NCI-H187 (cell line): ENCODE measurements at places on chromosomes 3 and 15.

DNA sequence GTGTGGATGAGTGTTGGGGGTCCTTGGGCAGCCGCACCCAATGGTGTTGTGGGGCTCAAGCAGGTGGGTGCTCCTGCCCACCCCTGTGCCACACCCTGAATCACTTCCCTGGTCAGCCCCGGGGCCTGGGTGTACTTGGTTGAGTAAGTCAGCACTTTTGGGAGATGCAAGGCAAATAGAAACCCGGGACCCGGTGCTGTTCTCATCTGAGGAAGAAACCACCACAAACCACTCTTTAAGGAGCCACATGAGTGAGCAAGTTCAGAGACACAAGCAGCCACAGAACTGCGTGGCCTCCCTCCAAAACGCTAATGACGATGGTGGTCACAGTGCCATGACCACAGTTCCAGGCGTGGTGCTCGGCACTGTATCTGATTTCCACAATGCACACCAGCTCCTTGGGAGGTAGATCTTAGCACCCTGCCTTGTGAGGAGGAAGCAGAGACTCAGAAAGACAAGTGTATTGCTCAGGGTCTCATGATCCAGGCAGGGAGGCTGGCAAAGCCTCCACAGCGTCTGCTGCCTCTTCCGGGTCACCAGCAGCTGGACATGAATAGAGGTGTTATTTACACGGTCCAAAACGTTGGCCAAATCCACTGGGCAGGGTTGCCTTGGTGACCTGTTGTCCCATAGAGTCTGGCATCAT, 118.2 kb upstream of the ALDH1A3 start:
- DNase-seq = no peak

DNA sequence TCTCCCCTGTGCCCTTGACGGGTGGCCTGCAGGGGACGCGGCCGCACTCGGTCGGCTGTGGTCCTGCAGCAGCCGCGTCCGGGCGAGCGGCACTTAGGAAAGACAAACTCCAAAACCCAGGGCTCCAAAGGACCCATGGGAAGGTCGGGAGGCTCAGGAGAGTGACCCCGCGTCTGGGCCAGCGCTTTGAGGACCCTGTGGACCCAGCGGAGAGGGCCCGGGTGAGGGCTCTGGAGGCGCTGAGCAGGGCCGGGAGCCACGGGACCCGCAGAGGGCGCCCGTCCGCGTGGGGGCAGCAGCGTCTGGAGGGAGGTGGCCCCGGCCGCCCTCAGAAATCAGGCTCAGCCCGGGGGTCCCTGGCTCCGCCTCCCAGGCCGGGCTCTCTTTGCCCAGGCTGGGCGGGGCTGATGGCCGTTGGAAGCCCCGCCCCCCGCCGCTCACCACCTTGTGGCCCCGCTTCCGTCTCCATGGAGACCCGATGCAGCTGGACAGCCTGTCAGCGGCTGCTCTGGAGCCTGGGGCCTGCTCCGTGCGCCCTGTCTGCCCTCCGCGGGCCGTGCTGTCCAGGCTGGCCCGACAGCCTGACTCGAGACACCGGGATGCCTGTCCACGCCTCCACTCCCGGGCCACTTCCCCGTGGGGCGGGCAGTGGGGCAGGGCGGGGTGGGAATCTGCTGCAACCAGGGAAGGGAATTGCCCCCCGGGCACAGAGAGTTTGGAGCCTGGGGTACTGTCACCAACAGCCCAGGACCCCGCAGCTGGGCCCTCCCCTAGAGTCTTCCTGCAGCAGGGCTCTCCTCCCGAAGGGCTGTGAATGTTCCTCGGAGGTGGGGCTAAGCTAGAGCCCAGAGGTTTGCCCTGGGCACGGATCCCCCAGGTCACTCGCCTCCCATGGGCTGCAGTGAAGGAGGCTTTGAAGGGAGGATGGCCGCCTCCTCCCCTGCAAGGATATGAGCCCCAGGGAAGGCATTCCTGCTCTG, 34.8 kb upstream of the RPL32 start:
- no peak for DNase-seq

- no peak for DNase-seq
Measured at GRCh38 chr3:171168086-171168485, 141.6 kb upstream of the SLC2A2 start.

- no peak for DNase-seq
Measured at GRCh38 chr3:38297947-38298711, 16.0 kb downstream of the SLC22A14 start.

DNA sequence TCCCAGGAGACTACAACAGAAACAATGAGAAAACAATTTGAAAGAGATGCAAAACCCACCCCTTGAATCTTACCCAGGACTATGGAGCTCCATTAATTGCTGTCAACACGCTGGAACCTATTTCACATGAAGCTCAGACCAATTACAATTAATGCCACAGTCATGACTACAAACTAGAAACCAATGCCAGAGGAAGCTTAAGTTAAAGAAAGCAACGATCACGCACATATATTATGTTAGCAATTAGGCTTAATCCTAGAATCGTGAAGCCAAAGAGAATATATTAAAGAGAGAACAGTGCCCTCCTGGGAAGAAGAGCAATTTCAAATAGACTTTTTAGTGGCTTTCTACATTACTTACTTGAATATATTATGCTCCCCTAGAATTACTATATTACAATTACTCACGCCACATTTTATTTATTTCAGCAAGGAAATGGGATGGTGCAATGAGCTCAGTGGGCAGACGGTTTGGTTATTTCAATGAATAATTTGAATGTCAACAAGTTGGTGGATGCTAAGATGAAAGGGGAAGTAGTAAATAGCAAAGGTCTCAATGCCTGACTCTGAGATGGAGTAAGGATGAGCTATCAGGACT, 125.5 kb downstream of the GREM1 start:
- no peak for DNase-seq

- no peak for DNase-seq
Measured at GRCh38 chr15:89783861-89784685, 7.9 kb downstream of the MESP2 start.

- DNase-seq = no peak
Measured at GRCh38 chr3:179068779-179069530, 2.7 kb downstream of the ZMAT3 start.
